ENCODE measurements at places on chromosomes 2 and 18.

- DNase-seq: no peak
Observed at GRCh38 chr18:26086959-26087358, 3.5 kb downstream of the SS18 start.

DNA sequence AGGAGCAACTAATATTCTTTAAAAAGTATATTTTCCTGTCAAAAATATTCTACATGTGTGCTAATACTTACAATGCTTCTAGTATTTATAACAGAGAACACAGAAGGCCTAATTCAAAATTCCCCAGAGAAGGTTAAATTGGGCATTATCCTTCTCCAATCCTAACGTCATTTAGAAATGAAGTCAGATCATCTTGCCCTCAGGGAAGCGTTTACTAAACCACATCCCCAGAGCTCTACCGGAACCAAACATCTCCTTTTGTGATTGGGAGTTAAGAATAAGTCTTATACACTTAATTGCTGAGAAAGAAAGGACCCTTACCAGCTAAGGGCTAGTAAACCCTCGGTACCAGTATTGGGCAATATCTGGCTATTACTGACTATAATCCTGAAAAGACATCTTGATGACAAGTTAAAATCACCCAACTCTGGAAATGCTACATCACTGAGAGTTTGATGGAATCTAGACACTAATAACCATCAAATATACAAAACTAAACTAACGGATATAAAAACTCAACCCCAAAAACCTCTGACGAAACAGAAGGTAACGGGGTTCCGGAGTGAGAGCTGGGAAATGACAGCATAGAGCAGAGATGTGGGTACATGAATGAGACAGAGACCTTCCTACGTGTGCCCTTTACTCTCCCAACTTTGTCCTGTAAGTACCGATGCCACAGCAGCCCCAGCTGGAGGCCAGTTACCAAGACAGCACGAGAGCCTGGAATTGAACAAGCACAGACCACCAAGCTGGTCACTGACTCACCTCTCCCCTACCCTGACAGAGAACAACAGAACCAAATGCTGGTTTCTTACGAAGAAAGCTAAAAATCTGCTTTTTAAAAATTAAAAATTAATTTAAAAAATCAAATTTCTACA lies 35.0 kb downstream of the WDSUB1 start:
- peak; percentile 22 for DNase-seq

DNA sequence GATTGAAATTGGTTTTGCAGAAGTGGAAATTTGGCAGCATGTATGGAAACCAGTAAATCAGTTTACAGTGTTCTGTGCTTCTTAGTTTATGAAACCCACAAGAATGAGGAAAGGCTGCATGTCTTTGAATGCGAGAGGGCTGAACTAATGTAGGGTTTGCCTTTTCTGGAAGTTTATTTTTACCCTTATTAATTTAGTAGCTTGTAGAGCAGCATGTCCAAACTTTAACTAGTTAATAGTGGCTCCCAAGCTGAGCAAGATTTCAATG lies 50.4 kb downstream of the LDLRAD4 start:
- DNase-seq: peak; percentile 42

DNA sequence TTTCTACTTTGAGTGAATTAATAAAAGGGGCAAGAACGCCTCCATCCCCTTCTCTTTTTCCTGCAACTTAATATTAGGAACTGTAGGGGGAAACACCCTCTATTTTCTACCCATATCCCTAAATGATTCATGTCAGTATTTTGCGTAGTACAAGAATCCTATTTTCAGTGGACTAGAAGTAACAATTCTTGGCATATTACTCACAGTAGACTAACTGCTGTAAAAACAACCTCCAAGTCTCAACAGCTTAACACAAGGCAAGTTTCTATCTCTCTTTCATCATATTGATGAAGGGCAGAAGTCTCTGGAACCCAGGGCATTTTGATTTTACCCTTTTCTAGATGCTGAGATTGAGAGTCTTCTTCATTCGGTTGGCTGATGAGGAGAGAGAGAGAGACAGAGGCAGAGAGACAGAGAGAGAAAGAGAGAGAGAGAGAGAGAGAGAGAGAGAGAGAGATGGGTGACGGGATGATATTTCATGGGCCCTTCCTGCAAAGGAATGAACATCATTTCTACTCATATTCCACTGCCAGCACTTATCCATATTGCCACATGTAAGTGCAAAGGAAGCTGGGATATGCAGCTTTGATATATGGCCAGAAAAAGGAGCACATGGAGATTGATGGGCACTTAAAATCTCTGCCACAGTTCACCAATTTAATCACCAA lies 481.6 kb downstream of the LPIN1 start:
- no peak for DNase-seq

DNA sequence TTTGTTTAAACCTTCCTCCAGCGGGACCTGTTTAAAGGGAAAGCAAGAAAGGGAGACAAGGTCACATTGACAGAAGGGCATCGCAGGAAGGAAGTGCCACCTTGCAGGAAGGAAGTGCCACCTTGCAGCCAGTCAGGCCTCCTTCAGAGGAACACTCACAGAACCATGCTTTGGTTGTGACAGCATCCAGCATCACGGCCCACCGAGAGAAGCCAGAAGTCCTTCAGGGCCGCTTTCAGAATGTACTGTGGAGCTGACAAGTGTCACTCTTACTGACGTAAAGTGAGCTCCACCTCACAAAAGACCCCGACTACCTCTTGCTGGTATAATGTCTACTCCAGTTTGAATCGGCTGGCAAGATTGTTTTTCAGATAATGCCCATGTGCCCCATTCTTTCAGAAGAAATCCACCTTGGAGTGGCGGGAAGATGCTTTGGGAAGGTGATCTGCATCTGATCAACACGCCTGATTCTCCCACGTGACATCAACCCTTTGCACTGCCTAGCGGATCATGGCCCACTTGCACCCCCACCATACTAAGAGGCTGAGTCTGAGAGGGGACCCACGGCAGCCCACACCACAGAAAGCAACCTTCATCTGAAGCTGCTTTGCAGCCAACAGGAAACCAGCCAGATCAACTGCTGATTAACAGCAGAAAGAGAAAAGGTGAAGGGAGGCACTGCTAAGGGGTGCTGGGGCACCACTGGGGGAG lies 99.8 kb downstream of the UXS1 start:
- DNase-seq: no peak

DNA sequence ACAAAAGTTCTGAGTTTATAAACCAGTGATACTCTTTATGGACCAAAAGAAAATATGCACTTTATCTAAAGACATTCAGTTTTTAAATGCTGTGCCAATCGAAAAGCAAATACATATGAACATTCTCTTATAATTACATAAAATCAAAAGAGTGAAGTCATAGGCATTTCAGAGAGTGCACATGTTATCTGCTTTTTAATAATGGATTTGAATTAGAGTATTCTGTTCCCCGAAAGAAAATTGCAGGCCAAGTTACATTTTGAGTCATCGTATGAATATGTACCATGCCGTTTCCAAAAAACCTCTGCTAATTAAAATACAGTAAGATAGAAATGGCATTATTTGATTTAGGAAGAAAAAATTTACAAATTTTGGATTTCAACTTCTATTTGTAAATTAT lies 565.7 kb downstream of the ZEB2 start:
- DNase-seq: no peak

GRCh38 chr2:38394903-38395341 lies 17.8 kb upstream of the ATL2 start:
- DNase-seq: no peak

GRCh38 chr2:97714084-97714949 lies 941 bp downstream of the ZAP70 start:
- no peak for DNase-seq
